Hair follicular keratinocyte (primary cell): ENCODE measurements at places on chromosomes 1 and 21. TPM values are rescaled to one million over a fixed set of nuclear protein-coding genes. Genes with fewer than 3 reads are reported as not detected.

The AMY2A gene
- not detected in 2 replicates for total RNA-seq

The KRTAP19-1 gene
- total RNA-seq: not detected in 2 replicates

The KRTAP11-1 gene
- not detected in 2 replicates for total RNA-seq

The LENEP gene
- total RNA-seq: not detected in 2 replicates

The SAMSN1 gene
- not detected in 2 replicates for total RNA-seq

The SYCP1 gene
- under 0.01 TPM in 1 of 2 replicates, not detected in the other for total RNA-seq

The OLFML2B gene
- 0.08 and 0.27 TPM in 2 replicates for total RNA-seq

The DCLRE1B gene
- total RNA-seq: 6.1 and 10.6 TPM in 2 replicates
